Posterior cingulate gyrus (tissue), 11 donors: ENCODE measurements at places on chromosomes 7 and 10.

GRCh38 chr10:78981257-78981969, 87.4 kb upstream of the ZMIZ1 start:
- DNase-seq: no peak

- DNase-seq: no peak
These were observed 27.3 kb downstream of the NAPEPLD start for GRCh38 chr7:103121641-103122040.

DNA sequence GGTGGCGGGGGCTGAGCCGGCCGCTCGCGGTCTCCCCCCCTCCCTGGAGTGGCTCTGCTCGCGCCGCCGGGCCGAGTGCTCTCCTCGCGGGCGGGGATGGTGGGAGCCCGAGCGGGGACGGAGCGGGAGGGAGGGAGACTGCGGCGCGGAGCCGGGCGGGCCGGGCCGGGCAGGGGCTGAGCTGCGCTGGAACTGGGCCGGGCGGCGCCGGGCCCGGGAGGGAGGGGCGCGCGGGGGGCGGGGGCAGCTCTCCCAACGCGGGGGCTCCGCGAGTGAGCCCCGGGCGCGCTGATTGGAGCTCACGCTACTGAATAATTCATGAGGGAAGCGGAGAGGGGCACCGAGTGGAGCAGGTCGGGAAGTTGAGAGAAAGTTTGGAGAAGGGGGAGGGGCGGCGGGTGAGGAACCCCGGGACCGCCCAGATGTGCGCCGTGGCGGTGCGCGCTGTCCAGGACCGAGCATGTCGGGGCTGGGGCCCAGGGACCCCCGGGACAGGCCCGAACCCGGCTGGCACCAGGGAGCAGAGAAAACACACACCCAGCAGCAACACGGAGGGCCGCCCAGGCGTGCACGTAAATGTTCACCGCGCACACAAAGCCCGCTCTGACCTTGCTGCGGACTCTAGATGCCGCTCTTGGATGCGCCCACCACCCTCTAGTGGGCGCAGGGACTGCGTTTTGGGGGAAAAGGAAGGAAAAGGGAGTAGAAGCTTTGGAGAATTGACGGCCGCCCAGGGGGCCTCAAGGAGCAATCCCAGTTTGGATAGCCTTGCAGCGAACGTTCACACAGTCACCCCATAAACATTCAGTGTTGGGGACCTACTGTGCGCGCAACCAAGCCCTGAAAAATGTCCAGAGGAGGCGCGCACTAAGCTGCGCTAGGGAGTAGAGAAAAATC, at the start of gene EPHB4:
TSS of gene EPHB4 (minus strand) at position 194 of the 897 bp plus-strand sequence. CDS start 493 bp downstream, outside the sequence.
- DNase-seq: no peak

DNA sequence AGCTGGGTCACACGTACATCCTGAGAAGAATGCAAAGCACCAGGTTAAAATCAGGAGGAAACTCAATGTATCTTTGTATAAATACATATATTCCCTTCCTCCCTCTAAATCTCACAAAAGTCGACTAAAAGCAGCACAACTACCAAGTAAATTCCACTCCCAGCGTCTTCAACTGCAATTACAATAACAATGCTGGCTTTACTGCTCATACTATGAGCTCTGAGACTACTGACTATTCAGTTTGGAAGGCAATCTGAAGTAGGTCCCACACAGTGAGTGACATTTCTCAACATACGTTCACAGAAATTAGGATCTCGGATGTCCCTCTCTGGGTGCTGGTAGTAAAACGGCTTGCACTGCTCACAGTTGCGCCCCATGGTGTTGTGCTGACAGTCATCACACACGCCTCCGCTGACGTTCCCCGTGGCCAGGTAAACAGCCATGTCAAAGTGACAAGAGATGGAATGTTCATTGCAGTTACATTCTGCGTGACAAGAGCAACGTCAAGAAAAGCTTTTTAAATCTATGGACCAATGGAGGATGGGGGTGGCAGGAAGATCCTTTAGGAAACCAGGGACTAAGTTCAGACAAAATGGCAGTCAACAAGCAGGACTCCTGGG, 27.5 kb downstream of the LAMB1 start:
- no peak for DNase-seq

DNA sequence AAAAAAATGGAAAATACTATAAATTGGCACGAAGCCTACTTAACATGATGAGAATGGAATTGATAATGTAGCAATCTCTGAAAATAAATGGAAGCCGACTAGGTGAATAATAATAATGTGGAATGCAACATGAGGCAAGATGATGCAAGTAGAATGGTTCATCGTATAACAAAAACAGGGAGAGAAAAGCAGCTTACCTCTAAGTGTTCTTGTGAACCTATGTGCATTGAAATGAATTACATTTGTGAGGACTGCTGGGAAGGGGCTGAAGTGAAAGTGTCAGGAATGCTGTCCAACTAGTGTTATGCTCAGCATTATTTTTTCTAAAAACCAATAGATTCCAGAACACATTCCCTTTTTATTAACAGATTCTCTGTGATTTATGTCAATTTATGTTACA, 440.6 kb upstream of the LRRN3 start:
- DNase-seq: no peak

GRCh38 chr7:127930341-127931328, 100.6 kb downstream of the LRRC4 start:
- no peak for DNase-seq

DNA sequence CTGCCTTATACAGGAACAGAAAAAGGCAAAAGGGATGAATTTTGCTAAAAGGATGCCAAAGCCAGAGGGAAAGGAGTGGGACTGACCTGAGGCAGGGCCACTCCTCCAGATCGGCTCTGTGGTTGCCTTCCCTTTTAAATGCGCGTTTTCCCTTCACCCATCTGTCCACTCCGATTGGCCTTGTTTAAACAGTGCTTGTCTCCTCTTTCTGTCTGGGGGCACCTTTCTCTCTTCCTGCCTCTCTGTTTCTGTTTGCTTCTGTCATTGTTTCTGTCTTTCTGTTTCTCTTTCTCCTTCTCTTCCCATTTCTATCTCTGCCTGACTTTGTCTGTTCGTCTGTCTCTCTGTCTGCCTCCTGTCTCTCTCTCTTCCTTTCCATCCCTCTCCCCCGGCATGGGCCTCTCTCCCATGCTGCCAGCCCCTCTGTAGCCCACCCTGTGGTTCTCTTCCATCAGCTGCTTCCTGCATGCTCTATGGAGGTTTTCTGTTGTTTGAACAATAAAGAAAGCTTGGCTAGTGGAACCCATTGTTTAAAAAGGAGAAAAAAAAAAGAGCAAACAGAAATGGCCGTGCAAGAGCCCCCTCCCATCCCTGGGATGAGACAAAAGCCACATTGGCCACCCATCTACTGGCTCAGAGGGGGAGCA, 29.5 kb upstream of the HSPB1 start:
- DNase-seq: no peak

- DNase-seq: no peak
These were observed 83.5 kb downstream of the SLC37A3 start for GRCh38 chr7:140314573-140315480.

- peak; percentile 69 for DNase-seq
These were observed 513 bp downstream of the ODAD2 start for GRCh38 chr10:27998178-27998953.

DNA sequence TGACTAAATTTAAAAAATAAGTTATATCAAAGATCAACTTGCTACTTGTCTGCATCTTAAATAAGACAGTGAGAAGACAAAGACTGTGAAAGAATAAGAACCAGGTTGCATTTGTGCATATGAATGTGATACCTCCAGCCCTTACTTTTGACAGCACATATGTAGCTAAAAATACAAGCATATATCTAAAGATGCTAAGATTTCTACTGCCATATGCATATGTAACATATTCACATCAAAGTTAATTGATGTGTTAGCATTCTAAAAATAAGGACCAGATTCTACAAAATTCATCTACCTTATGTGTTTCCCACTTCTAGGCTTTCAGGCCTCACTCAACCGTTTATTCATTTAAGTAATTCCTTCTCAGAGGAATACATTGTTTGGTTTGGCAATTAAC, 1120.3 kb upstream of the LRRTM3 start:
- DNase-seq: no peak

DNA sequence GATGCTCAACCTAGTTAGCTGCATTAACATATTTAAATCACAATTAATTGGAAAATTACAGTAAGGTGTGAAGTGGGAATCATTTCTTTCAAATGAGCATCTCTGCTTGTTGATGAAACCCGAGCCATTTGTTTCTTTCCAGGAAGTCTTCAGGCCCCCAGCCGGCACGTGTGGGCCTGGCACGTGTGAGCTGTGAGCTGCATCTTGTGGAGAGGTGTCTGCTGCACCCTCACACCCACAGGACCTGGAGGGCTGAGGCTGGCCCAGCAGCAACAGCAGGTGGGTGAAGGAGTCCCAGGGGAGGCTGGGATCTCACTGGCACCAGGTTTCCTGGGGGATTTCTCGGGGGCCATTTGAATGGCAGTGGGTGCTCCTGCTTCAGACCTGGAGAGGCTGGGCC, 372.5 kb upstream of the MKI67 start:
- no peak for DNase-seq

DNA sequence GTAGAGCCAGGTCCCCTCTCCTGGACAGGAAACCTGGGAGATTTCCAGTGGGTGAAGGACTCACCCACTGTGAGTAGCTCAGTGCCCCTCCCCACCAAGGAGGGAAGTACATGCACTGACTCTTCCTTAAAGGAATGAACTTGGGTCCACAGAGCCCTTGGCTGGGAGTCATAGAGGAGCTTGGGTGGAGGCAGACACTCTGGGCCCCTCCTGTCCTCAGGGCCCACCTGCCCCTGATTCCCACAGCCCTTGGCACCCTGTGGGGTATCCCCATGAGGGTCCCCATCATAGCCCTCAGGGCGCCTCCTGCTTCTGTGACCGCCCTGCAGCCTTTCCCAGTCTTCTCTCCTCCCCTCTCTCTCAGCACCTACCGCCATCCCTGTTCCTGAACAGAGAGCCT, 3.7 kb downstream of the EN2 start:
- no peak for DNase-seq

GRCh38 chr10:88281592-88282347, 301.3 kb downstream of the RNLS start:
- no peak for DNase-seq

DNA sequence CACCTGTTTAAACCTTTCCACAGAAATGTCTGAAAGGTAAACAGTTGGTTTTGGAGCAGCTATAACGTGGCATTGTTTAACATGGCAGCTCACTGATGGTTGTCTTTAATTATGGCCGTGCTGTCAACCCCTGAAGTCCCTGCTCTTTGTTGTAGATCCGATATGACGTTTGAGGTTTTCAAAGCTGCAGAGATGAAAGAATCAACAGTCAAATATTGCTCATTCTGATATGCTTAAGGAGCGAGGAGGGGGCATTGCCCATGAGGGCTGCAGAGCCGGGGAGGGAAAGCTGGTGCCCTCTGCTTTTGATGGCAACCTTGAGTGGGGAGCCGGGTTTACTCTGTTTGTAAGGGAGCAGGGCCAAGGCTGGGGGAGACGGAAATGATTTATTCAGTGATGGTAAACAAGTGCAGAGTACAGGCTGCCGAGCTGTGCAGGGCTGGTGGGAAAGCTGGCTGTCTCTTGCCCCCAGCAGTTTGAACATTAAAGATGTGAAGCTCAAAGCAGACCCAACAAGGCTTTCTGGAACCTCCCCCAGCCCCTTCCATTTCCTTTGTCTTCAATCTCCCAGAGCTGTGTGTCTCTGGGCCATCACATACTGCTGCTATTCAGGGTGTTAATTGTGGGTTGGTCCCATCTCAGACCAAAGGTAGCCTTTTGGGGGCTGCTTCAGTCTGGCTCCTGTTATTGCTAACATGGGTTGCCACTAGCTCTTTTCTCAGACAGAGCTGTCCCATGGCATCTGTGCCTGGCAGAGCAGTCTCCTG, 345.5 kb downstream of the LRMDA start:
- no peak for DNase-seq

- DNase-seq: no peak
These were observed 10.3 kb upstream of the PDCD4 start for GRCh38 chr10:110861476-110861875.

DNA sequence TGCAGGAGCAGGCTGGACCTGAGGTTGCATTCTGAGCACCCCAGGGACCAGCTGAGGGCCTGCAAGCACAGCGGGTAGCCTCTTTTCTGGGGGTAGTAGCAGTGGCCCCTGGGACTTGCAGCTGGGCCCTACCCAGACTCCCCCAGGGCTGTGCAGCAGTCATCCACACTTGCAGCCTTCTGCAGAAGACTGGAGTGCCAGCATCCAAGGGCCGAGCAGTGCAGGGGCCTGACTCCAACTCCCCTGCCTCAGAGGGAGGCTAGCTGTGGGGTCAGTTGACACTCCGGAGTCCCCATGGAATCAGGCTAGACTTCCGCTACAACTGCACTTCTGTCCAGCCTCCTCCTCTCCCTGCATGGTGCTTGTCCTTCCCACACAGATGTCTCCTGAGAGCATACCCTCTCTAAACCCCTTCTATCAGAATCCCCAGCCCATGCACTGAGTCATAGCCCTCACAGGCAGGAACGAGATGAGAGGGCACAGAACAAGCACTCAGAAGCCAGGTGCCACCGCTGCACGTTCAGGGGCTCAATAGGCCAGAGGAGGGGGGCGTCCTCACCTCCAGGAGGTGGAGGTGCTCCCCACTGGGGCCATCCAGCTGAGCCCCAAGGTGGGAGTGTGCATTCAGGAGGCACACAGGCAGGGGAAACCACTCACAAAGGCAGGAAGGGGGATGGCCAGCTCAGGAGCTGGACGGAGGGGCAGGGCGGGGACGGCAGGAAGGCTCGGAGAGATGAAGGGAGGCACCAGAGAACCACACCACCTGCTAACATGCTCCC, 7.5 kb downstream of the RASGEF1A start:
- peak; percentile 6 for DNase-seq

DNA sequence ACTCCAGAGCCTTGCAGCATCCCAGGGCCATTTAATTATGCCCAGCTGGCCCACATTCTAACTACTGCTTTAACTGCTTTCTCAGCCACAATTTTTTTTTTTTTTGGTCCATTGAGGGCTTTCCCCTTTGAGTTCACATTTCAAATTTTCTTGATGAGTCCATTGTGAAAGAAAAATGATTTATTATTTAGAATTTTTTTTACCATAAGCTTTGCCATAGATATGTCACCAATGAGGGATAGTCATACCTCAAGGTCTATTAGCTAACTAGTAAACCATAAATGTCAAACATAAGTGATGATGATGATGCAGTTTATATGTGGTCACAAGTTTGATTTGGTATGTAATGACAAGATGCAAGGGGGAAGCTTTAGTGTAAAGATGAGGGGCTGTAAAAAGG, 282.9 kb downstream of the BICC1 start:
- DNase-seq: no peak

DNA sequence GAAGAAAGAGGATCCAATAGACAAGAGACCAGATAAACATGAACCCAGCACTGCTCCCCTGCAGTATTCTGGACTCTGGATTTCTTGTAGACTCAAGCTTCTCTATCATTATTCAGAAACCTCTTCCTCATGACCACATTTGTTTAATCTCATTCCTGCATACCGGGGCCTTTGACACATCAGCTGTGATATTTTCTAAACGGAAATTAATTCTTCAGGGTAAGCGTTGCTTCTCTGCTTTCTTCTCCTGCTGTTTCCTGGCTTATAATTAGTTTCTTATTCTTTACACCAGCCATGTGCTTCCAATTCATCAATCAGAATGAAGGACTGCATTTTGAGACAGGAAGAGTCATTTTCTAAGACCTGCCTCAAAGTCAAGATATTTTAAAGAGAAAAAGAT, 54.2 kb upstream of the TARP start:
- no peak for DNase-seq
